ENCODE measurements at places on chromosomes 13 and 19.
A peak's percentile ranks its signal among the peaks of the same experiment; 100 is the strongest.

GRCh38 chr13:19182536-19182935, 912 bp upstream of the TUBA3C start:
- DNase-seq = no peak

DNA sequence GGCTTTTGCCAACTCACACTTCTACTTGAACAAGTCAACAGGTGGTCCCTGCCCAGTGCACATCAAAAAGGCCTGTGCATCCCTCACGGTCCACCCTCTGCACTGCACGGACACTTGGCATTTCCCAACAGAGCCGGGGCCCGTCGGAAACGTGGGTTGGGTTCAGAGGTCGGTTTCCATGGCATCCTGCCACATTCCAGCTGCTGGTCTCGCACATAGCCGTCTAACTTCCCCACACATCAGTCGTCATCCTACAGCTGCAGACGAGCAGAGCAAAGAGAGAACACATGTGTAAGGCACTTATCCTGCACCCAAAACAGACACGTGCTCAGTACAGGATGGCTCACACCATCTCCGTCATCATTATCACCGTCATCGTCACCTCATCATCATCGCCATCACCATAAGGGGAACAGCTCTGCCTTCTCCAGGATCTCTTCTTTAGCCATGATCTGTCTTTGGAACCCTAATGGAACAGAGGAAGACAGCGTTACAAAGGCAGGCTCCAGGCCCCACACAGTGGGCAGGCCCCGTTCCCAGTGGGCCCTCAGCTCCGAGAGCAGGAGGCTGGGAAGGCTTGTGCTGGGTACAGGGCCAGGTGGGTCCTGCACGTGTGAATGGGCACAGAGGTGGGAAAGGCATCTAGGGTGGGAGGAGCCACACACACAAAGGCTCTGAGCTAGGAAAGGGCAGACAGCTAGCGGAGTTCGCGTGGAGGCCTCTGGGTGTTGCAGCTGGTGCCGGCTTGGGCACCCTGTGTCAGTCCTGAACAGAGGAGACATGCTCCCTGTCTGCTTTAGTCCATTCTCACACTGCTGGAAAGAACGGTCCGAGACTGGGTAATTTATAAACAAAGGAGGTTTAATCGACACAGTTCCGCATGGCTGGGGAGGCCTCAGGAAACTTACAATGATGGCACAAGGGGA, 170.8 kb upstream of the SOX1 start:
- DNase-seq = no peak

- DNase-seq = no peak
Observed at GRCh38 chr19:1913781-1914577, 8.8 kb downstream of the ADAT3 start.

DNA sequence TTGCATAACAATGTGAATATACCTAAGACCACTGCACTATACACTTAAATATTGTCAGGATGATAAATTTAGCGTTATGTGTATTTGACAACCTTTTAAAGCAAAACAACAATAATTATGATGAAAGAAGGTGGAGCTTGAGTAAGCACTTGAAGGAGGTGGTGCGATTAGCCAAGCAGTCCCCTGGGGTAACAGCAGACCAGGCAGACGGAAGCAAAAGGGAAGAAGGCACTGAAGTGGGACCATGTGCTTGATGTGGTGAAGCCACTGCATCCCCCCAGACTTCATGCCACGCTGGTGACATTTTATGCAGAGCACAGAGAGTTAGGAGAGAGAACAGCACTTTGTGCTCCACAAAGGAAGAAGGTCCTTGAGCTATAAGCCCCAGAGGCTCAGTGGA, 58.3 kb upstream of the ZNF507 start:
- DNase-seq = no peak

- DNase-seq = peak; percentile 55
Observed at GRCh38 chr19:32651729-32652140, 23.2 kb downstream of the ANKRD27 start.

GRCh38 chr13:64477146-64477545, 2753.0 kb downstream of the PCDH9 start:
- no peak for DNase-seq

- DNase-seq = no peak
Observed at GRCh38 chr13:43487461-43487860, 299.3 kb downstream of the ENOX1 start.

DNA sequence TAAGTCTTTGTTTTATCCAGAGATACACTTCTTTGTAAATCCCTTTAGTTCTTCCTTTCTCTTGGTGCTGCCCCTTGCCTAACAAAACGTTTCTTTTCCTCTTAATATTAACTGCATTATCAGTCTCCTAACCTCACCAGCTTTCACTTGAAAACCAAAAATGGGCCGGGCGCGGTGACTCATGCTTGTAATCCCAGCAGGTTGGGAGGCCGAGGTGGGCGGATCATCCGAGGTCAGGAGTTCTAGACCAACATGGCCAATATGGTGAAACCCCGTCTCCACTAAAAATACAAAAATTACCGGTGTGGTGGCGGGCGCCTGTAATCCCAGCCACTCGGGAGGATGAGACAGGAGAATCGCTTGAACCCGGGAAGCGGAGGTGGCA, 329.8 kb upstream of the MIR17HG start:
- DNase-seq = no peak

DNA sequence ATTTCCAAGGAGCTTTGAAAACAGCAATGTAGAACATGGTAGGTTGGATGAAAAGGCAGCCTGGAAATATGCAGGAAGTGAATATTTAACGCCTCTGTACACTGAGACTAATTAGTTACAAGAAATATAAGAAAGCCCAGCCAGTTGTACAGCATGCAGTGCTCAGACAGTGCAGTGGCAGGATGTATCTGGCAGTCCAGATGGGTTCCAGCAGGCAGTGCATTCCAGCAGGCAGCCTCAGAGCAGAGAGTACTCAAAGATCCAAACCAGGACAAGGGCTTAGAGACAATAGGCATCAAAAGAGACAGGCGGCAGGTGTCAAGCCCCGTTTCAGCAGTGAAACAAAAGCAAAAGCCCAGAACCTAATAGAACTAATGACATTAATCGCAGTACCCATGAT, 2776.3 kb downstream of the PCDH9 start:
- no peak for DNase-seq

DNA sequence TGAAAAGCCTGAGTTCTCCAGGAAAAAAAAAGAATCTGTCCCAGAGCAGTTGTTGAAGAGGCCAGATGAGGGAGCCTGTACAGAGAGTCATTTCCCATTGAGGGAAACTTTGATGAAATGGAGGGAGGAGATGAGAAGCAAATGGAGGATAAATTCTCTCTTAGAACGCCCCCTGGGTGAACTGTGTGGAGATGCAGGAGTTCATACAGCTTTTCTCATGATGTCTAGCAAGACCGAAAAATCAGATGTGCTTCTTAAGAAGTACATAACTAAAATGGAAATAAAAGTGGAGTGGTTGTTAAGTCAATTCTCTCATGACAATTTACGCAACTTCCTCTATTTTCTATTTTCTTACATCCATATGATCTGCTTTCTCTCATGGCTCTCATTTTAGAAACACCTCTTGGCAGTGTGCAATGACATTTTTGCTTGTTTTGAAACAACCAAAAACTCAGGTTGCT, 1263.1 kb downstream of the PCDH9 start:
- no peak for DNase-seq

GRCh38 chr19:42480335-42481095, 37.8 kb upstream of the CXCL17 start:
- DNase-seq = no peak

DNA sequence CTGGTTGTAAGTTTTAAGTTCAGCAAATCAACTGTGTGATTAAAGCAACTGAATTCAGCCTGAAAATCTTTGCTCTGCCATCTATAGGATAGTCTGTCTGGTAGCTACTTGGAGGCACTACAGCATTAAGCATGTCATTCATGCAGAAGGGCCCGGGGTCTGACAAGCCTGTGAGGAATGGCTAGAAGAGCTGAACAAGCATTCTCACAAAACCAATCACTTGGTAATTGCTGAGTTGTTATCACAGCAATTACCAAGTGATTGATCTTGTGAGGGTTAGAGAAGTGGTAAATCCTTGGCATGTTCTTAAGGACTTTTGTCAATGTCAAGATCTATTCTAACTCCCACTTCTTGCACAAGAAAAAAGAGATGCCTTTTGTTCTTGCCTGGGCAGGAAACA, 356.1 kb downstream of the FGF14 start:
- peak; percentile 61 for DNase-seq

- no peak for DNase-seq
Observed at GRCh38 chr13:111949311-111949710, 117.6 kb upstream of the SOX1 start.

GRCh38 chr19:1567848-1568227, 287 bp downstream of the MEX3D start:
- no peak for DNase-seq

DNA sequence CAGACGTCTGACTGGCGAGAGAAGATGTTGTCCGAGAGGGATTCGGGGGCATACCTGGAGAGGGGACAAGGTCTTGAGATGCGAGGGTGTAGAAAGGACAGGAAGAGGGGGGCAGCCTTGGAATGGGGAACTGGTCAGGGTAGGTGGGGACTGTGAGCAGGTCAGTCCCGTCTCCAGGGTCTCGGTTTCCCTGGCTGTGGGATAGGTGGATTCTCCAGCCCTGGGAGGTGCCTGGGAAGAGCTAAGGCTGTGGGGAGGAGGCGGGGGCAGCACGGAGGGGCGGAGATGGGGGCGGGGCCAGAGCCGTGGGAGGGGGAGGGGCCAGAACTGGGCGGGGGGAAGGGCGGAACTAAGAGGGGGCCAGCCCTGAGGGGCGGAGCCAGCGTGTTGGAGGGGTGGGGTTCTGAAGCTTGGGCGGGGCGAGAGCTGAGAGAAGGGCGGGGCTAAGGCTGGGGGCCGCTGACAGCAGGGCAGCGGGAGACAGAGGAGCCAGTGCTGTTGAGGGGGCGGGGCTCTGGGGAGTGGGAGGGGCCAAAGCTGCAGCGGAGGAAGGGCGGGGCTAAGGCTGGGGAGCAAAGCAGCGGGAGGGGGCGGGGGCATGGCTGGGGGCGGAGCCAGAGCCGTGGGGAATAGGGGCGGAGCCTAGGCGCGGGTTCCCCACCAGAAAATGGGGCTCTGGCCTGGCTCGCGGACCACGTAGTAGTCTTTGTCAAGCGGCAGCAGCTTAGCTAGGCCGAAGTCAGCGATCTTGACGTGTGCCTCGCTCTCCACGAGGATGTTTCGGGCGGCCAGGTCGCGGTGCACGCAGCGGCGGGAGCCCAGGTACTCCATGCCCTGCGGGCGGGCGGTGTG, 9.5 kb upstream of the INSL3 start:
- DNase-seq = peak; percentile 96

DNA sequence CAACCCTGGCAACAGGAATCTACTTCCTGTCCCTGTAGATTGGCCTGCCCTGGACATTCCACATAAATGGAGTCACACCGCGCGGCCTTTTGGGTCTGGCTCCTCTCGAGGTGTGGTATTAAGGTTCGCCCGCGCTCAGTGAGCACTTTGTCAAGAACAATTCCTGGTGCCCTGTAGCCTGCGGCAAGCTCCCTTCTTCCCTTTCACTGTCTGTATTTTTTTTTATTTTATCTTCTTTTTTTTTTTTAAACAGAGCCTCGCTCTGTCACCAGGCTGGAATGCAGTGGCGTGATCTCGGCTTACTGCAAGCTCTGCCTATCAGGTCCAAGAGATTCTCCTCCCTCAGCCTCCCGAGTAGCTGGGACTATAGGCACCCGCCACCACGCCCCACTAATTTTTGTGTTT, 28.3 kb downstream of the PEX11G start:
- no peak for DNase-seq

Measured in brain (organoid and tissue), 16 donors.